ENCODE measurements at places on chromosomes 1 and 21. TPM values are rescaled to one million over a fixed set of nuclear protein-coding genes. Genes with fewer than 3 reads are reported as not detected.

GRCh38 chr1:30085811-30086770, 637.3 kb downstream of the MATN1 start:
- DNase-seq = no peak

- no peak for DNase-seq
These were observed 704 bp downstream of the ALG6 start for GRCh38 chr1:63368131-63368530.

LAMTOR2 gene
- 72.6 TPM for total RNA-seq

SLC30A2 gene
- total RNA-seq = not detected

MYOCOS gene
- total RNA-seq = 0.20 TPM

ZNF695 gene
- 2.9 TPM for total RNA-seq
